Pancreas (tissue), 10 donors: ENCODE measurements at places on chromosomes 3 and 15. TPM values are rescaled to one million over a fixed set of nuclear protein-coding genes. Genes with fewer than 3 reads are reported as not detected.

- DNase-seq, result no peak
Measured at GRCh38 chr3:168997488-168997887, 666.0 kb downstream of the MECOM start.

DNA sequence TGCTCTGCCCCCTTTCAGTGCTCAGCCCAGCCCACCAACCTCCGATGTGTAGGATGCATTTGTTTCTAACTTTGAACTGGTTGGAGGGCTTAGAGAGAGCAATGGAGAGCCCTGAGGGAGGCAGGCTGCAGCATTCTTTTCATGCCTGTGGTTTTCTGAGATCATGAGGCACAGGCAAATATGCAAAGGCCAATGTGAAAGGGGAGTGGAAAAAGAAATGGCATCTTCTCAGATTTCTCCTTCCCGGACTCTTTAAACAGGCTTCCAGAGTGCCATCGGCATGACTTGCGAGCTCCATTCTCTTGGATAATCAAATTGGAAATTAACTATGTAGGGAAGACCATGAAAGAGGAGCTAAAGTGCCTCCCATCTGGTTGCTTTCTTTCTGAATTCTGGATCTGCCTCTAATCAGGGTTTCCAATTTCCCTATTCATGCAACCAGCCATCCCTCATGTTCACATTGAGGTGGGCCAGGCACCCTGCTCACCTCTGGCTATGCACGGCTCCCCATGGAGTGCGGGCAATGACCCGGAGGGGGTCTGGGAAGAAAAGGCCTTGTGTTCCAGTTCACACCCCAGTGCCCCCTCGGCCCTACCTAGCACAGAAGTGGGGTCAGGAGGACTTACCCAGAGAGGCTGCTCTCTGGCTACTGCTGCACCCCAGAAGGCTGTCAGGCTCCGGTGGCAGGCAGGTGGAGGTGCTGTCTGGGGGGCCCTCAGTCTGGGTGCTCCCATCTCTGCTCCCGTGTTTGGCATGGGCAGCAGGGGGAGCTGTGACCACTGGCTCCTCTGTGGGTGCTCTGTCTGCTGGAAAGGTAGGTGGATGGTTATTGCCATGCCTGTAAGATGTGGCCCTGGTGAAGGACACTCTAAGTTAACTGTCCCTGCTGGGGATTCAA is 16.1 kb downstream of the AMOTL2 start:
- DNase-seq, result no peak

GRCh38 chr3:153783106-153783505 is 338.1 kb upstream of the ARHGEF26 start:
- no peak for DNase-seq

DNA sequence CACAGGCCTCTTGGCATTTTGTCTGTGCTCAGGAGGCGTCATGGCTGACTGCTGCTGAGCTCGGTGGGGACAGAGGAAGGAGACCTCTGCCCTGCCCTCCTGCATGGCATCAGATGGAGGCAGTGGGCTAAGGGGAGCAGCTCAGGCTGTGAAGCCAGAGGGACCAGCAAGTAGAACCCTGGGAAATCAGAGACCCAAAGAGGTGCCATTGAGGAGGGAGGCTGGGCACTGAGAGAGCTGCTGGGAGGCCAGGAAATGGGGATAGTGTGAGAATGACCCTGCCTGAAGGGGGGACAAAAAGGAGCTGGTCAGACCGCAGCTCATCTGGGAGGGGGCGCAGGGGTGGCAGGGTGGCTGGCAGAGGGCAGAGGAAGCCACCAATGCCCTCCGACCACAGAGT is 136.8 kb downstream of the FBLN2 start:
- DNase-seq, result no peak

GRCh38 chr3:161649900-161650484 is 153.4 kb downstream of the OTOL1 start:
- DNase-seq, result no peak

- DNase-seq, result no peak
Measured at GRCh38 chr3:101687142-101687931, 819 bp upstream of the RPL24 start.

DNA sequence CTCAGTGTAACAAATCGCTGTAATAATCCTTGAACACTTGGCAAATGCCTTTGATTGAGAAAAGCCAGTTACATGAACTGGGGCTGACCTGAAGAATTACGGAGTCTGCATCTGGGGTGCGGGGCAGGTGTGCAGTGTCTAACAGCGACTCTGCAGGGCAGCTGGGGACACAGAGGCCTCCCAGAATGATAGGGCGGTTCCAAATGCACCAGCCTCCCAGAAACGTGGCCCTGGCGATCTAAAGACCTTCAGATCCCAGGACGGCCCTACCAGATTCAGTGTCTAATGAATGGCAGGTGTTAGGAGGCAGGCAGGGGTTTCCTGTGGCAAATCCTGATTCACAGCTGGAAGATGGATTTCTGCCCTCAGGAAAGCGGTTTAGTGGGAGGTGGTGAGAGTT is 100.5 kb upstream of the RGMA start:
- no peak for DNase-seq

- no peak for DNase-seq
Measured at GRCh38 chr3:47716656-47717055, 65.0 kb downstream of the SMARCC1 start.

DNA sequence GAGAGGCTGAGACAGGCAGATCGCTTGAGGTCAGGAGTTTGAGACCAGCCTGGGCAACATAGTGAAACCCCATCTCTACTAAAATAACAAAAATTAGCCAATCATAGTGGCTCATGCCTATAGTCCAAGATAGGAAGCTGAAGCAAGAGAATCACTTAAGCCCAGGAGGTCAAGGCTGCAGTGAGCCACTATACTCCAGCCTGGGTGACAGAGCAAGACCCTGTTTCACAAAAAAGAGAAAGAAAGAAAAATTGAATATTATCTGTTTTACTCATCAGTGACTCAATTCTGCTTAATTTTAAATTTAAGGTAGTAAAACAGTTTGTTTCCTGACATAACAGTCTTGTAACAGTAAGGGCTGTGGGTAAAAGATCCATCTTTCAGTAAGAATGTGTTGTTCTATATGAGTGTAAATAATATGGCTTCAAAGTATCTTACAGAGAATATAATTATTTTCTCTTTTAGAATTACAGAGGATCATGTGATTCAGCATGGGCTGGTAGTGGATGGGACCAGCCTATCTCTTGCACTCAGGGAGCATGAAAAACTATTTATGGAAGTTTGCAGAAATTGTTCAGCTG is 85.8 kb downstream of the ATP11B start:
- no peak for DNase-seq

GRCh38 chr3:111080413-111080812 is 8.8 kb downstream of the NECTIN3 start:
- DNase-seq, result no peak

DNA sequence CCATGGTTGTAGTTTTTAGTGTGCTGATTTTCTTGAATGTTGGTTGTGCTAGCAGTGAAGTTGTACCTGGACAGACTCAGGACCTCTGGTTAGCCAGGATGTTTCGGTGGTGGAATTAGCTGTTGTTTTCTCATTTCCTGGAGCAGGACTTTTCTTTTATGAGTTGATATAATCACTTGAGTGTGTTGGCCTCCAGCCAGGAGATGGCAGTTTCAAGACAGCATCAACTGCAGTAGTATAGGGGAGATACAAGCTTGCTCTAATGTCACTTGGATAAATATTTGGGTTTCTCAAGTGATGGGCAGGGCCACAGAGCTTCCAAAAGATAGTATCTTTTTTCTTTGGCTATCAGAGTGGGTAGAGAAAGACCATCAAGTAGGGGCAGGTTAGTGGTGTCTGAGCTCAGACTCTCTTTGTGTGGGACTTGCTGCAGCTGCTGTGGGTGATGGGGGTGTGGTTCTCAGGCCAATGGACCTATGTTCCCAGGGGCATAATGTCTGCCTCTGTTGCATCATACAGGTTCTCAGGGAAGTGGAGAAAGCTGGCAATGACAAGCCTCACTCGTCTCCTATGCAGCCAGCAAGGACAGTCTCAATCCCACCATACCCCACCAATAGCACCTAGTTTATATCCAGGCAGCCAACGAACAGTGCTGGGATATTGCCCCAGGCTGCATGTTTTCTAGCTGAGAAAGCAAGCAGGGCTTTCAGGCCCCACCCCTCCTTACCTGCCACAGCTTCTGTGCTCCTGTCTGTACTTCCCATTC is 14.6 kb upstream of the OR5K2 start:
- DNase-seq, result no peak

DNA sequence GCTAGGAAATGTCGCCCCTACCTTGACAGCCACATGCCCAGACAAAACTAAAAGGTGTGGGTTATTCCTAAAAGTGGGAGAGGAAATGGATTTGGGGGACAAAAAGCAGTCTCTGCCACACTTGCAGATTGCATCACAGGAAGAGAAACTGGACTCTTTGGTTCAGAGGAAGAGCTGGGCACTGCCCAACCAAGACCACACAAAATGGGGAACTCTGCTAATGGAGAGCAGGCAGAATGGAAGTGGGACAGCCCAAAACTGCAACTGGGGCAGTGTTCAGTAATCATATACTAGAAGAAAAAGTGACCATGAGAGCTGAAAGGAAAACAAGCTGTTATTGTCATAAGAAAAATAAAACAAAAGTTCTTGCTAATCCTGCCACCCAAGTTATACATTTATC is 138.9 kb upstream of the FRMD4B start:
- DNase-seq, result no peak

GRCh38 chr3:160739079-160739478 is 17.0 kb upstream of the PPM1L start:
- DNase-seq, result no peak

The ASB7 gene
- total RNA-seq, result 4.5 TPM

The MESP2 gene
- not detected for total RNA-seq

The HYKK gene
- 4.1 TPM for total RNA-seq

The ZPLD1 gene
- 0.19 TPM for total RNA-seq
